ENCODE measurements at places on chromosomes 7 and 10. TPM values are rescaled to one million over a fixed set of nuclear protein-coding genes. Genes with fewer than 3 reads are reported as not detected.

Gene MYH16
- 1.1 TPM for total RNA-seq

Gene RNF32
- total RNA-seq = 0.94 TPM

Gene FGFR2
- total RNA-seq = 14.7 TPM

Gene PVRIG
- not detected for total RNA-seq

Gene PDE6C
- total RNA-seq = not detected

Data from hair follicular keratinocyte (primary cell).